ENCODE measurements at places on chromosomes 4 and X.

DNA sequence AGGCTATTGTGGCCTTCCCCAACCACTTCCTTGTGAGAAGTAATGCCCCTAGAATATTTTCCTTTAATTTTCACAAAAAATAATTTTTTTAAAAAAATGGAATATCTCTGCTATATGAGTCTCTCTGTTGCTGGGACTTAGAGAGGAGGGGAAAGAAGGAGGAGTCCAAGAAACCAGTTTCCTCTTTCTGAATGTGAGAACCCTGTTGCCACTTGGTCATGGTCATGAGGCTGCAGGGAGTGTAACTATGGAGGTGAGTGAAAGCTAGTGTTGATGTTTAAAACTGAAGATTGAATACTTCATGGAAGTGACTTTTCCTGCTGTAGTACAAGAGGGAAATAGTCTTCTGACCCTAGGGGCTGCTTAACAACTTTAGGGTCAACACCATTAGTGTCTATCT is 20.4 kb downstream of the KIAA1210 start:
- DNase-seq, result peak; percentile 35

DNA sequence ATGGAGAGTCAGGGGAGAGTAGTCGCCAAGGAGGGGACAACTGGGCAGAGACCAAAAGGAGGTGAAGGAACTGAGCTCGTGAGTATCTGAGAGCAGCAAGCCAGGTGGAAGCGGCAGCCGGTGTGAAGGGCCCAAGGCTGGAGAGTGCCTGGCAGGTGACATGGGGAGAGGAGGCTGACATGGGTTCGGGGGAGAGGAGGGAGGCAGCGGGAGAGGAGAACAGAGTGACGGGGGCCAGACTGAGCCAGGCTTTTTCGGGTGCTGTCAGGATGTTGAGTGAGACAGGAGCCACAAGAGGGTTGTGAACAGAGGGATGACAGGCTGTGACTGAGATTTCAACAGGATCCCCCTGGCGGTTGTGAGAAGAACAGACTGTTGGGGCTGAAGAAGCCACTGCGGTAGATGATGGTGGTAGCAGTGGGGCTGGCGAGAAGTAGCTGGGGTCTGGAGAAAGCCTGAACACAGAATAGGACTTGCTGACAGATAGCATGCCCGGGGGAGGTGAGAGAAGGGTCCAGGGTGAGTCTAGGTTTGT is 5.7 kb downstream of the ELK1 start:
- DNase-seq, result no peak

- DNase-seq, result no peak
These were observed 85.1 kb downstream of the SORBS2 start for GRCh38 chr4:185726931-185727330.

GRCh38 chr4:108850219-108850649 is 87.4 kb upstream of the ETNPPL start:
- no peak for DNase-seq

DNA sequence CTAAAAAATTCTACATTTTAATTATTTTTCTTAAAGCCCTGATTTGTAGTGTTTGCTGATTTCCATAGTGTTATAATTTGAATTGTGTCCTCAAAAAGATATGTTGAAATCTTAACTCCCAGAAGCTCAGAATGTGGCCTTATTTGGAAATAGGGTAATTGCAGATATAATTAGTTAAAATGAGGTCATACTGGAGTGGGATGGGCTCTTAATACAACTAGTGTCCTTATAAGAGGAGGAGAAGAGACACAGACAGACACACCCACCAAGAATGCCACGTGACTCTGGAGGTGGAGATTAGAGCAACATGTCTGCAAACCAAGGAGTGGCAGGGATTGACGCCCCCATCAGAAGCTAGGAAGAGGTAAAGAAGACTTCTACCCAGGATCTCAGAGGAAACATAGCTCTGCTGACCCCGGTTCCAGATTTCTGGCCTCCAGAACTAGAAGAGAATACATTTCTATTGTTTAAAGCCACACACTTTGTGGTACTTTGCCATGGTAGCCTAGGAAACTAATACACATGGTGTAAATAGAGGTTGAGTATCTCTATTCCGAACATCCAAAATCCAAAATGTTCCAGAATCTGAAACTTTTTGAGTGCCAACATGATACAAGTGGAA is 70.5 kb upstream of the IRF2 start:
- peak; percentile 60 for DNase-seq

GRCh38 chr4:77734928-77735327 is 84.2 kb downstream of the CNOT6L start:
- DNase-seq, result peak; percentile 73

Data from inflammatory macrophage (primary cell).